ENCODE measurements at places on chromosomes 1 and 21. TPM values are rescaled to one million over a fixed set of nuclear protein-coding genes. Genes with fewer than 3 reads are reported as not detected.

GRCh38 chr1:26361605-26362122, 7.7 kb upstream of the CRYBG2 start:
- no peak for DNase-seq

- DNase-seq, result peak; percentile 75
These were observed 26.4 kb upstream of the SELENON start for GRCh38 chr1:25773441-25774125.

GRCh38 chr1:77538956-77539518, 143.4 kb downstream of the ZZZ3 start:
- DNase-seq, result peak; percentile 85

Gene CRYAA
- total RNA-seq, result not detected

GRCh38 chr1:119055568-119055967, 67.4 kb upstream of the TBX15 start:
- DNase-seq, result no peak

DNA sequence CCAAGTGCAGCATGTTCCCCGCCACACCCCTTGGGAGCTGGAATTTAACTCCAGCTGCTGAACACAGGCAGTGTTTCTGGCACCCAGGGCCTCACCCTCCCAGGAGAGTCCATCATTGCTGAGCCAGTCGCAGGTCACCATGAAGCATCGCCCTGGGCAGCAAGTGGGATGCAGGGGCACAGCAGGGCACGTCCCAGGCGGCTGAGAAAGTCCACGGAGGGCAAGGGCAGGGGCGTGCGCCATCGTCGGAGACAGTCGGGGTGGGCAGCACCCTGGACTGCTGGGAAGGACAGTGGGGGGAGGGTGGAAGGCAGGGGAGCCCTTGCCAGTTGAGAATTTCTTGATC, 69.2 kb upstream of the PDE9A start:
- no peak for DNase-seq

DNA sequence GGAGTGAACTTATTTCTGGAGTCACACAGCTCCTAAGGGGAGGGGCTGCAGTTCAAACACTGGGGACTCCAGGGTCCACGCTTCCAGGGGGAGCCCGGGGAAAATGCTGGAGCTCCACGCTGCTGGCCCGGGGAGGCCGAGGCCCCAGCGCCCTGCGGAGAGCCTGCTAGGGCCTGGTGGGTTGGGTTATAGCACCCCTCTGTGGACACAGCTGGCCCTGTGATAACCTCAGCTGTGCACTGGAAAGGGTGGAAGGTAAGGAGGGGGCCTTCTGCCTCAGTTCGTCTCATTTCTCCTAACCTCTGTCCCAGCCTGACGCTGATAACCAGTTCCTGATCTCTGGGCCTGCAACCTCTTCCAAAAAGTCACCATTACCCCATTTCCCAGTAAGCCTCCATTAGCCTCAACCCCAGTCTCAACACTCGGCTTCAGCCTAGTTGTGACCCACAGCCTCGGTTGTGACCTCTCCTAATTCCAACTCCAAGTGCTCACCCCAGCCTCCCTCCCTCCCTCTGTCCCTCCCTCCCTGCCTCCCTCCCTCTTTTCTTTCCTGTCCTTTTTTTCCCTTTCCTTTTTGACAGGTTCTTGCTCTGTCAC, 7.1 kb downstream of the NBL1 start:
- peak; percentile 48 for DNase-seq

Gene SHISA4
- total RNA-seq, result 37.8 TPM

DNA sequence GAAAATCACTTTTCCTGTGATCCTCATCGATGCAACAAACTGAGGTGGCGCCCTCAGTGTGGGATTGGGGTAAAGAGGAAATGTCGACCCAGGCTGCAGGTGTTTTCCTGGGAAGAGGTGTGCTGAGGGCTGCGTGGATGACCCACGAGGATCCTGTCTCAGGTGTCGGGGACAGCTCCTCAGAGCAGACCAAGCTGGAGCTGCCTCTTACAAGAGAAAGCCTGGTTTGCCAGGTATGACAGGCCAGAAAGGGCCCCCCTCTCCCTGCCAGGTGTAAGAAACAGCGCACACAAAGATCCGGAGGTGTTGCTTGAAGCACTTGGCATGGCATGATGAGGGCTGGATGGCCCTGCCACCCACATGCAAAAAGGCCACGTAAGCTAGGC, 12.6 kb downstream of the FHAD1 start:
- no peak for DNase-seq

DNA sequence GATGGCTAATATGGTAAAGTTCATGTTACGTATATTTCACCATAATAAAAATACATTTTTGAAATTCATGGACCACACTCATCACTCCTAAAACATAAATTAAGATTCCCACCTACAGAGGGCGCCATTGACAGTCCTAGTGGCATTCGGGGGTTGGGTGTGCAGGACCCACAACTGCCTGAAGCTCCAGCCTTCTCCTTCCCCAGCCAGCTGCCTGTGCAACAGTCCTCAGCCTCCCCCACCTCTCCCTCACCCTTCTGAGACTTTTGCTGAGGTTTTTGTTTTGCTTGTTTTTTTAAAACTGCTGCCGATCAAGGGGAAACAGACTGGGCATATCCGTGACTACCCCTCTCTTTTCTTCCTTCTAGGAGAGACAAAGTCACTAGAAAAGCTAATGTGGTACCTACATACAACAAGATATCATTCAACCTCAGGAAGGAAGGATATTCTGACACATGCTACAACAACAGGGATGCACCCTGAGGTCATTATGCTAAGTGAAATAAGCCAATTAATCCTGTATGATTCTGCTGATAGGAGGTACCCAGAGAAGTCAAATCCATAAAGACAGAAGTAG, 9.2 kb upstream of the EVA1C start:
- DNase-seq, result peak; percentile 46

DNA sequence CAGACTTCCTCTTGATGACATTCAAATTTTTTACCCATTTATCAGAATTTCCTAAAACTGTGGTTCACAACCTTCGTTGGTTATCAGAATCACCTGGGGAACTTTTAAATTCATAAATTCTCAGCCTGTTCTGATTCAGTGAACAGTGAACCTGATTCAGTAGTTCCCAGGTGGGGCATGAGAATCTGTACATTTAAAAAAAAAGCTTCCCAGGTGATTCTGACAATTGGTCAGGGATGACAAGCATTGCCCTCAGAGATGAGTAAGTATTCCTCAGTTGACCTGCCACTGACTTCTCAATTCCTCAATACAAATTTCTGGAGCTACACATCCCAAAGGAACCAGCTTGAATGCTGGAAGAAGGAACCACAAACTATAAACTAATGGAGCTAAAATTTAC, 23.5 kb upstream of the CR2 start:
- DNase-seq, result no peak

DNA sequence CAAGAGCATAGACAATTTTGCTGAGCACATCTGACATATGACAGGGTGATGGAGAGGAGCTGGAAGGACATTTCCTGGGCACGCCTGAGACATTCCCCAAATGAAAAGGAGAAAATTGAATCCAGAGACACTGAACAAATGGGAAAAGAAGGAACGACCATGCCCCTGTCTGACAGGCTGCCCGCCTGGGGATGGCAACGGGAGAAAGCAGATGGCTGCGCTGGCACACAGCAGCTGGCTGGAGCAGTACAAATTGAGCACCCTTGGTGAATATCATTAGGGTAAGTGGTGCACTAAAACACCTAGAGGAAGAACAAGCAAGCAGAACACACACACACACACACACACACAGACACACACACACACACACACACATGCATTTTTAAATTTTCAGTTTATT, 174.3 kb upstream of the DUSP10 start:
- DNase-seq, result no peak

Gene KLHDC8A
- total RNA-seq, result not detected
